ENCODE measurements at places on chromosomes 3 and 15.

DNA sequence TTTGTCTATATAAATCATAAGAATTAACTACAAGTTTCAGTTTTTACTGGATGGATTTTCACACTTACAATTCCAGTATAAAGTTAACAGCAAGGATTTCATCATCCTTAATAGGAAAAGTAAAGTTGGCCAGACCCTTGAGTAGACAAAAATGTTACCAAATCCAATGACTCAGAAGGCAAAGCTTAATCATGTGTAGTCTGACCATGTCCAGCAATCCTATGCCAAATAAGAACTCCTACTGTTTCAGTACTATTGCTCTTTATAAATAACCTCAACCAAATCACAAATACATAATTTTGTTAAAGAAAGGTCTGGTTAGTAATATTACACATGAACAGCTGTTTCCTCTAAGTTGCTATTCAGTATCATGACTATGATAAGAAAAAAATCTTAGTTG is 35.0 kb downstream of the PLOD2 start:
- no peak for DNase-seq

DNA sequence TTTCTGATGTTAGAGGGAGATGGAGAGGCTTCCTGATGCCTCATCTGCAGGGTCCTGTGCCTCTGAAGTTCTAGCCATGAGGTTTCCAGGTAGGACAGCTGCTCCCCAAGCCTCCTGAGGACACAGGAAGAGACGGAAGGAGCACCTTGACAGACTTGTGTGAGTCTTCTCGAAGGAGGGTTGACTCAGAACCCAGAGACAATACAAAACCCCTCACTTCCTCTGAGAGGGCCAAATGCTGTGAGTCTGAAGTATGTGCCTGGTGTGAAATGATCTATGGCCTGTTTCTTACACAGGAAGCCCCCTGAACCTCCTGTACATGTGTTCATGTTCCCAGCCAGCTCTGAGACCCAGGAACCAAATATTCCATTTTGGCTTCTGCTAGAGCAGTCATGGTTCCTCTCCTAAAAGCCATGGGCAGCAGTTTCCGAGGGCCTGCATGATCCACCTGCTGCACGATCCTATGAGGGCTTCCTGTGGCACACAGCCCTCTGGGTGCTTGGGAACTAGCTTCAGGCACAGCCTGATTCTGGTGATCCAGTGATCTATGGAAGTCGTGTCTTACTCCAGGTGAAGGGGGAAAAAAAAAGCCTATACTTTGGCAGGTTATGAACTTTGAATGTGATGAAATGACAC is 62.2 kb downstream of the AAGAB start:
- DNase-seq: no peak

DNA sequence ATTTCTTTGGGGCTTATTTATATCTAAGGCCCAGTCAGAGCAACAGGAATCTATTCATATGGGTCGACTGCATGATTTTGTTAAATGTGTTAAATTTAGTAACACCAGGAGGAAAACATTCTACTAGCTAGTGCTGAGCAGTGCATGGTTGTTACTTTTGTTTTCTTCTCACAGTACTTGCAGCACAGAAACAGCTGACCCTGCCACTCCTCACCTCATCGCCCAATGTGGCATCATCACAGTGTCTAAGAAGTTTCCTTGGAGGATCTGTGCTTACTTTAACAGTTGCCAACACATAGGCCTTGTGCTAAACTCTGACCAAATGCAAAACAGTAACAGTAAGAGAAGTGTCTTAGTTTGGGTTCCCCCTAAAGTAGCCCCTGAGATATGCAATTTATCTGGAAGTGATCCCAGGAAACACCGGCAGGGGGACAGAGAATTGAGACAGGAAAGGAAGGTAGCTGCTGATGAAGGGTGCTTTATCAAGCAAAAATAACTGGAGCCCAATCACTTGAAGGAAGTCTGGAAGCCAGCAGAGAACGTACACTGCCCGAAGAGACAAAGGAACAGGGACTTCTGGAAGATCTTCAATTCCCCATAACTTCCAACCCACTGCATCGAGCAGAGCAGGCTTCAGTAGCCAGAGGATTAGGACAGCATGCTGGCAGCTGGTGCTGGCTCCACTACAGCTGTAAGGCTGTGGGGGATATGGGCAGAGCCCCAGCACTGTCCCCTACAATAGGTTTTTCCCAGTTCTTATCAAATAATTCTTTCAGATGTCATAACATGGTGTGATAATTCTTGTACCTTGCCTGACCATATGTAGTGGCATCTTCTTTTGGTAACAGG is 36.0 kb upstream of the ULK4 start:
- DNase-seq: no peak

- DNase-seq: no peak
Measured at GRCh38 chr15:90194655-90195054, 6.5 kb upstream of the SEMA4B start.

- no peak for DNase-seq
Measured at GRCh38 chr15:83709241-83709640, 55.3 kb downstream of the ADAMTSL3 start.

- no peak for DNase-seq
Measured at GRCh38 chr15:100170291-100171210, 171.2 kb downstream of the ADAMTS17 start.

- peak; percentile 92 for DNase-seq
Measured at GRCh38 chr15:42056934-42057798, 36.3 kb upstream of the PLA2G4E start.

DNA sequence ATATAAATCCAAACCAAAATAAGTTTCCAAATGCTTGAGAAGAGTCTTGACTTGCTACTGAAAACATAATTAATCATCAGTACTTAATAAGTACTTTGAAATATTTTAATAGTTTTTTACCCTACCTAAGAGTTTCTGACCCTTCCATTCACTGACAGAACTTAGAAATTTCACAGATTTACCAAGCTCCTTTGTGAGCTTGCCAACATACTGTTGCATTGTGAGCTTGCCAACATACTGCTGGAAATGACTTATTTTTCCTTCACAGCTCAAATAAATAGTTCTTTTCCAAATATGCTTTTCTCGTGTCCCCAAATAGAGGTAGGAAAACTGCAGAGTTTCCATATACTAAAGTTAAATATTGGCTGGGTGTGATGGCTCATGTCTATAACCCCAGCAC is 9.6 kb upstream of the AADAC start:
- no peak for DNase-seq

DNA sequence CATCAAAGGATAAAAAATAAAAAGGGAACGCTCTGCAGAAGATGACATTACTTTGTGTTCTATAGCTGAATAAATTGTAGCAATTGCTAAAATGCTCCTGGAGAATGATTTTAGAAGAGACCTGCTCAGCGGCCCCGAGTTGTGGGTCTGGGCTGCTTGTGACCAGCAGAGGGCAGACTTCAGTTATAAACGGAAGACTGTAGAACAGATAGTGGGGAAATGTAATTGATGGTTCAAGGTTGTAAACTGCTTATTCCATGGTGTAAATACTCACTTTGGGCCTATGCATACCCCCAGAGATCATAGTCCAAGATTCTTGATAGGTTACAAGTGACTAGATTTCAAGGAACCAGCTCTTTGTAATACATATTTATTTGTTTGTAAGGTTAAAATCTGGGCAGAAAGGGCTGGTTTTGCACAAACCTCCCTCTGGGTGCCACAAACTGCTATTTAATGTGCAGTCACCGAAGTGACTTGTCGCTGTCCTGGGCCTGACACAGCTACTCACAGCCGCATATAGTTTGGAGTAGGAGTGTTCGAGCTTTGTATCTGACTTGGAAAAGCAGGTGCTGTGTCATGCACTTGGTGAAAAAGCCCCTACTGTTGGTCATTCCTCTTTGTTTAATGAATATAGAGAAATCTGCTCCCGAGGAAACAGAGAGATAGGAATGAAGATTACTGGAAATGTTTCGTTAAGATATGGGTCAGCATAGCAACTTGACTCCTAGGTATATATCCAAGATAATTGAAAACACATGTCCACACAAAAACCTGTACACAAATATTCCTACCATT is 34.7 kb upstream of the NDUFB4 start:
- DNase-seq: peak; percentile 67

DNA sequence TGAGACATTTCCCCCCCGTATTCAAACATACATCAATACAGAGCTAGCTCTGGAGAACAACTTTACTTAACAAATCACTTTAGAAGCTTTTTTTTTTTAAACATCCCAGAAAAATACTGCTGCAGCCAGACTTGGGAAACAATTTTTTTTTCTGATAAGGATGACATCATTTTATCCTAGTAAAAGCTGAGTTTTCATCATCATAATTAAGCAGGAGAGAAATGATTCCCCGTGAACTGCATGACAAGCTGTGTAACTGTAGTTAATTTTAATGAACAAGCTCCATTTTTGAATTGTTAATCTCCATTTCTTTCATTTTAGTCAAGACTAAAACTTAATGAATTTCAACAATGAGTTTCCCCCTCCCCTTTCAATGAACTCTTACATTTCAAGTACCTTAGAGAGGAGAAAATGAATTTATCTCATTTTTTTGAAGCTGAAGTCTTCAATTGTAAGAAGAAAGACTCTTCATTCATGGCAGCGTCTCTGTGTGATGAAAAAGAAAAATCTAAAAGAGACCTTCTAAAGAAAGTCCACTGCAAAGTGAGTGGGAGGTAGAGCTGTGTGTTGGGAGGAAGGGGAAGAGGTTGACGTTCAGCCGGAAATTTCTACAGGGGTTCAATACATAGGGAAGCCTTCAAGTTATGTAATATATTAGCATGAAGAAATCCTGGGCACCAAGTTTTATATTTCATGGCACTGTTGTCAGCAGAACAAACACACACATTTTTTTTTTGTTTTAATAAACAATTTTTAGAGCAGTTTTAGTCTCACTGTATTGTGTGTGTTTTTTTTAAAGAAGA is 31.7 kb downstream of the HES1 start:
- no peak for DNase-seq

- no peak for DNase-seq
Measured at GRCh38 chr15:77311618-77312398, 108.1 kb downstream of the PEAK1 start.

DNA sequence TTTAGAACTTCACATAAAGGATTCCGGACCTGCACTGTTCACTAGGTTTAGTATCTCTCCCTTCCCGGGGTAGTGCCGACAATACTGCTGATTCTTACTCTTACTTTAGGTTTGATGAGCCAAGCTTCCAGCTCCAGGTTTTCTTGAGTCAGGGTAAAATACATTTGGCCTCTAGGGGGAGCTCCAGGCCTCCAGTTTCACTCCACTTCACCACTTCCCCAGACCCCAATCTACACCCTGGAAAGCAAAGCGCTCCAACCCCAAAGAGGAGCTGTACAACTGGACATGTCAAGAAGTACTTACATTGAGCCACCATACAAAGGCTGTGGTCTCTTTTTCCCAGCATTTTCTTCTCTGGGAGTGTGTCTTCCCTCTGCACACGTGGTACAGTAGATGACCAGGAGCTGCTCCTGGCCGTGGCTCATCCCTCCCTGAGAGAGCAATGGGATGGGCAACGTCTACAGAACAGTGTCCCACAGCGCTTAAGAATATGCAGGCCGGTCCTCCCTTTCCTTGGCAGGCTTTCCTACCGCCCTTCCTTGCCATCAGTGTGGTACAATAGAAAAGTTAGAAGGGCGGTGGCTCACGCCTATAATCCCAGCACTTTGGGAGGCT is 93.9 kb upstream of the CCDC80 start:
- DNase-seq: no peak

GRCh38 chr3:129610276-129610675 is 3.8 kb upstream of the PLXND1 start:
- peak; percentile 30 for DNase-seq

DNA sequence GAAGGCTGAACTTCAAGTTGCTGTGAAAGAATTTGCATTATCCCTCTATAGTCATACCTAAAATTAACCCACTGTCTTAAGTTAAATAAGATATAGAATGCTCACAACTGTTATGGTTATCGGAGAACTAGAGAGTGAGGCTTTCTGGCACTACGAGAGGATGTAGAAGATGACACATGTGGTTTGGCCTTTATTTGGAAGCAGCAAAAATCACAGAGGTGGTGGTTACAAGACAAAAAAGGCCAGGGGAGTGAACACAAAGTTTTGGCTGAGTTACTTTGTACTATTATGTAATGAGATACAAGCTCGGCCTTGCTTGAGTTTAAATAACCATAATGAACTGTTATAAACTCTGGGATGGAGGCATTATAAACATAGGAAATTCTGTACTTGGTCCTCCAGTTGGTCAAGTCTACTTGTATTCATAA is 78.3 kb upstream of the ICE2 start:
- no peak for DNase-seq

- DNase-seq: no peak
Measured at GRCh38 chr3:86938416-86939105, 52.4 kb downstream of the VGLL3 start.

DNA sequence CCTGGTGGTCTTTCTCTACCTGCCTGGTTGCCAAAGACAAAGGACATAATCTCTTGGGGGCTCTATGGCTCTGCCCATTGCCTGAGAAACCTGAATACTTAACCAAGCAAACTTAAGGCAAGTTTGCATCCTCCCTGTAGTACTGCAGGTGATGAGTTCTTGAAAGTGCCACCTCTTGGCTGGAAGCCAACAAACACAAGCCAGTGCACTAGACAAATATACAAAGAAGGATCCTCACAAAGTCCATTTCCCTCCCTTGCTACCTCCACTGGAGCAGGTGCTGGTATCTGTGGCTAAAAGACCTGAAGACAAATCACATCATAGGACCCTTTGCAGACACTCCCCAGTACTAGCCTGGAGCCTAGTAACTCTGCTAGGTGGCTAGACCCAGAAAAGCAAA is 772.3 kb downstream of the SI start:
- no peak for DNase-seq

GRCh38 chr3:172272698-172273097 is 175.6 kb downstream of the GHSR start:
- DNase-seq: no peak

- no peak for DNase-seq
Measured at GRCh38 chr3:38990621-38991020, 61.1 kb downstream of the SCN11A start.

- no peak for DNase-seq
Measured at GRCh38 chr3:173340626-173341025, 56.9 kb upstream of the NLGN1 start.

- DNase-seq: no peak
Measured at GRCh38 chr15:28909958-28910500, 24.3 kb downstream of the APBA2 start.

GRCh38 chr3:90062016-90062415 is 954.6 kb downstream of the EPHA3 start:
- DNase-seq: no peak

- no peak for DNase-seq
Measured at GRCh38 chr15:28896951-28897350, 11.2 kb downstream of the APBA2 start.

DNA sequence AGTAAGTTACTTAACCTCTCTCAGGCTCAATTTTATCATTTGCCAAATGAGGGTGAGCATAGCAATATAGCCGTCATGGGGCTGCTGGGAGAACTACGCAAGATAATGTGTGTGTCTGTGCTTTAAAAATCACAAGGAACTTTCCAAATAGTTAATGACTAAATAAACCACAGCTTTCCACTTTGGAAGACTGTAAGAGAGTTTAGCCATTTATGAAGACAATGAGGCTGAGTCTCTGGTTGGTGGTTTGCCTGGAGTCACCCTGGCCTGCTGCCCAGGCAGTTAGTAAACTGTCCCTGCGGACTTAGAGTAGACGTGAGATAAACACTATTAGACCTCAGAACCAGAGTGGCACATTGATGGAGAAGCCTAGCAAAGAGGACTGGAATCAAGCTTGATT is 357.7 kb downstream of the CLSTN2 start:
- peak; percentile 92 for DNase-seq

- no peak for DNase-seq
Measured at GRCh38 chr15:75185271-75186029, 16.2 kb upstream of the C15orf39 start.

All from right cardiac atrium (tissue), 5 donors.